ENCODE measurements at places on chromosomes 3 and 15.

DNA sequence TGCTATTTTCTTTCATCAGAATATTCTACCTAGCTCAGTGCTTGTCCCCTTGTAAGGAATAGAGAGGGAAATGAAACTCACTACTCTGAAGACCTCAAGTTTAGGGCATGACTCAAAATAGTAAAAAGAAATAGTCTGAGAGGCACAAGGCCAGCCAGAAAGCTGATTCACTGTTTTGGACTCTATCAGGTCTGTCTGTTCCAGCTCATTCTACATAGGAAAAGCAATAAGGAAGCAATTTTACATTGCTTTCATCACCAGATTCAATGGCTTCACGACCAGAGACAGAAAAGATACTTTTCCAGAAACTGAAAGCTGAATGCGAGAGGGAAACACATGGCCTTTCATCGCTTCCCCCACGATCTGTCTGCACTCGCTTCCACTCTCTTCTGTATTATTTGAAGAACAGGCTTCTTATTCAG is 276.0 kb downstream of the GBE1 start:
- no peak for DNase-seq

- no peak for DNase-seq
Measured at GRCh38 chr15:94247789-94248638, 16.7 kb downstream of the MCTP2 start.

DNA sequence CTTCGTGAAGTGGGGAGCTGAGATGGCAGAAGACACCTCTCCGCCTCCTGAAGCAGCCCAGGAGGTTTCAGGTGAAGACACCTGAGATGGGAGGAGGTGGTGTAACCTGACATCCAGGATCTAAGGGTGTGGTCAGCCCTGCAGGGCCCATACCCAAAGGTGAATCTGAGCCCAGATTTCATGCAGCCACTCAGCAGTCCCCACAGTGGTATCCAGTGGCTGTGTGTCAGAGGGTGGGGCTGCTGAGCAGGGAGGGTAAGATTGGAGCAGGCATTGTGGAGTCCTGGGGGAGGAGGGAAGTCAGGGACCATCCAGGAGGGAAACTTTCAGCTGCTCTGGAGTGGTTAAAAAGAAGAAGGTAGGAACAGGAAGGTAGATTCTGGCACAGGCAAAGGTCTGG is 46.0 kb upstream of the SMAD6 start:
- no peak for DNase-seq

DNA sequence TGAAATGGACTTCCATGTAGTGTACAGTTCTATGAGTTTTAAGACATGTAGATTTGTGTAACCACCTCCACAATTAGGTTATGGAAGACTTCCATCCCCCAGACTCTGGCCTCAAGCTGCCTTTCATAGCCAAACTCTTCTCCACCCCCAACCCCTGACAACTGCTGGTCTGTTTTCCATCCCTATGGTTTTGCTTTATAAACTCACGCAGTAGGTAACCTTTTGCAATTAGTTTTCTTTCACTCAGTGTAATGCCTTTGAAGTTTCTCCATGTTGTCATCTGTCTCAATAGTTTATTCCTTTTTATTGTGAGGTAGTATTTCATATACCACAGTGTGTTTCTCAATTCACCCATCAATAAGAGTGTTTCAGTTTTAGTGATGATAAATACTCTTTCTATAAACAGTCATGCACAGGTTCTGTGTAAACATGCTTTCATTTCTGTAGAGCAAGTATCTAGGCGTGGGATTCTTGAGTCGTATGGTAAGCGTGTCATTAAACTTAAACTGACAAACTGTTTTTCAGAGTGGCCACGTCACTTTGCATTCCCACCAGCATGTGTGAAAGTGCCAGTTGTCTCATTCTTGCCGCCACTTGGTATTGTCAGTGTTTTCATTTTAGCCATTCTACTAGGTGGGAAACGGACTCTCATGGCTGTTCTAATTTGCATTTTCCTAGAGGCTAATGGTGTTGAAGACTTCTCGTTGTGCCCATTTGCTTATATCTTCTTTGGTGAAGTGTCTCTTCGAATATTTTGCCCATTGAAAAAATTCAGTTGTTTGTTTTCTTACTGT is 47.3 kb upstream of the ALDH1A3 start:
- DNase-seq: no peak

- no peak for DNase-seq
Measured at GRCh38 chr15:90318591-90318990, 33.5 kb upstream of the ZNF774 start.

- no peak for DNase-seq
Measured at GRCh38 chr3:94373456-94373855, 310.6 kb downstream of the NSUN3 start.

- no peak for DNase-seq
Measured at GRCh38 chr15:59260090-59260489, 53.4 kb downstream of the LDHAL6B start.

GRCh38 chr3:177812492-177812891 is 615.2 kb upstream of the TBL1XR1 start:
- DNase-seq: no peak

GRCh38 chr3:11587766-11588165 is 55.9 kb downstream of the VGLL4 start:
- DNase-seq: no peak

GRCh38 chr3:108221393-108221792 is 831 bp downstream of the IFT57 start:
- DNase-seq: no peak

DNA sequence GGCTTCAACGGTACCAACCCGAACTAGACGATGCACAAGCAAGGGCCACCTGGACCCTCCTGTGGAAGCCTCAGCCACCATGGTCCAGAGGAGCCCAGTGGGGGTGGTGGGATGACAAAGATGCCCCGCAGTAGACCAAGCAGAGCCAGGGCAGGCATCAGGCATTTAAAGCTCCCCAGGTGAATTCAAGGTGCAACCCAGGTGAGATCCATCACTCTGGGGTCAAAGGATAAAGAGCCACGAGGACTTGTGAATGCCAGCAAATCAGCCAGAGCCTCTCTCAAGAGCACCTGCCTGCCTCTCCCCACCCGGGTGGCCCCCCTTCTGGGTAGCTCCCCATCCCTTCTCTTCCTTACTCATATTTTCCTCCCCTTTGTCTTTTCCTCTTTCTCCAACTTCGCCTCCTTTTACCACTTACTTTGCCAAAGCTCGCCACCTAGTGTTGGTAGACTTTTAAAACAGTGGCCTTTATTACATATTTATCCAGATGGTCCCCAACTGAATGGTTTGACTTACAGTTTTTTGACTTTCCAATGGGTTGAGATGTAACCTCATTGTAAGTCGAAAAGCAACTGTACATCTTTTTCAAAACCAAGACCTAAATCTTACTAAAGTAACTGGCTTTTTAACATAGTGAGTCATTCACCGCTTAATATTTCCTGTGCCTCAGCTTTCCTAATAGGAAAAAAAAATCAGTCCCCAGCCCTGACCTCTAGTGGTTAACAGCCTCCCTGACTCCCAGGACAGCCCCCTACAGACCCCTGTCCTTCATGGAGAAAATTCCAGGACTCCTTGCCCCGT is 18.8 kb downstream of the PLA2G4F start:
- no peak for DNase-seq

DNA sequence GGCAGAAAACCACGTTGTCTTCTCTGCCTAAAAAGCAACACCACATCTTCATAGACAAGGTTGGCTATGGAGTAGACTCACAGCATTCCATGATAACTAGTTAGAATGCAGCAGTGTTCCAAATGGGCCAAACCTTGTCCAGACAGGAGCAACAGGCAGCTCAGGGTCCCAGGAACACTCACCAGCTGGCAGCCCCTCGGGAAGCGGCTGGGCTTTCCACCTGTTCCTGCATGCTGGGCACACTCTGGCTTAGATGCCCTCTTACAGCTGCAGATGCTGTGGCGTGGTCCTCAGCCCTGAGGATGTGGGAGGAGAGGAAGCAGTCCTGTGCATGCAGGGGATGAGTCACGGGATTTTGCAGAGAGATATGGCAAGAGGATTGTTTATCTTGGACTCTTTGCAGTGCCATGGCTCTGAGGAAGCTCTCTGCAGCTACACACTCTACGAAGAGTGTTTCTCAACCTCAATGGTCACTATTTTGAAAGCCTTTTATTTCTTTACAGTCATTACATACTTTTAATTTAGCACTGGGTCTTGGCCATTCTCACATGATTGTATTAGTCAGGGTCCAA is 11.3 kb downstream of the NRROS start:
- DNase-seq: no peak

GRCh38 chr3:177441276-177441812 is 244.1 kb upstream of the TBL1XR1 start:
- DNase-seq: no peak

- no peak for DNase-seq
Measured at GRCh38 chr15:98402486-98402885, 245.9 kb upstream of the IGF1R start.

DNA sequence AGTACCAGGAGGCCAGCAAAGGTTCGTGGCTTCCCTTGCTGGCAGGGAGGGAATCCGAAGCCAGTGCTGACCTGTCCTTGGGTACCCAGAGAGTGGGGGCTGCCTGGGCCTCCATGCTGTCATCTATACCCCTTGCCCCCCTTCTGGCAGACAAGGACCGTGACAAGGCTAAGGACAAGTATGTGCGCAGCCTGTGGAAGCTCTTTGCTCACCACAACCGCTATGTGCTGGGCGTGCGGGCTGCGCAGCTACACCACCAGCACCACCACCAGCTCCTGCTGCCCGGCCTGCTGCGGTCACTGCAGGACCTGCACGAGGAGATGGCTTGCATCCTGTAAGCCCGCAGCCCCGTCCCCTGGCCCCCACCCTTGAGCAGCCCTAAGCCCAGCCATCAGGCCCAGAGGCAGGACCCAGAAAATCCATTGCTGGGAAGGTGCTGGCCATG is 2.8 kb downstream of the FES start:
- DNase-seq: no peak

- no peak for DNase-seq
Measured at GRCh38 chr3:21542656-21543379, 208.2 kb downstream of the ZNF385D start.

DNA sequence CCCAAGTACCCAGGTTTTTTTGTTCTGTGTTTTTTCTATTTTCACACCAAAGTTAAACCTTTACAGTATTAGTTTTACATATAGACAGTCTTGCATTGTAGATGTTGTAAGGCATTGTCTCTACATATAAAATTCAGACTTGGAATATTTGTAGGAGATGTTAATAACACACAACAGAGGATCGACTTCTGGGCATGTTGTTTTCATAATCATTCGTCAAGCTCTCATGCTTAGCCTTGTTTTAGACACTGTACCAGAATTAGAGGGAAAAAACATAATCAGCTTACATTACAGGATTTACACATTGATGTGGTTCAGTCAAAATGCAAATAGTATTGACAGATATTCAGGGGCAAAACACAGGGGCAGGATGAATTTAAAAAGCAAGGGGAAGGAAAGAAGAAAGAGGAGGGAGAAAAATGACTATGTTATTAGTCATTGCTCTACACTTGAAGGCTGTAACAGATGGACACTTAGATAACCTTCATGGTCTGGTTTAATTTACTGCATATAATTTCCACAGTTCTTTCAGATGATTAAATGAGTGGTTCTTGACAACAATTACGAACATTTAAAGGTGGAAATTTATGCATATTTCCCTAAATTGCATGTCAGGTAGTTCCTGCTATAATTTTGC is 7.5 kb downstream of the CMSS1 start:
- DNase-seq: no peak

GRCh38 chr3:132145833-132146232 is 111.0 kb upstream of the CPNE4 start:
- no peak for DNase-seq

DNA sequence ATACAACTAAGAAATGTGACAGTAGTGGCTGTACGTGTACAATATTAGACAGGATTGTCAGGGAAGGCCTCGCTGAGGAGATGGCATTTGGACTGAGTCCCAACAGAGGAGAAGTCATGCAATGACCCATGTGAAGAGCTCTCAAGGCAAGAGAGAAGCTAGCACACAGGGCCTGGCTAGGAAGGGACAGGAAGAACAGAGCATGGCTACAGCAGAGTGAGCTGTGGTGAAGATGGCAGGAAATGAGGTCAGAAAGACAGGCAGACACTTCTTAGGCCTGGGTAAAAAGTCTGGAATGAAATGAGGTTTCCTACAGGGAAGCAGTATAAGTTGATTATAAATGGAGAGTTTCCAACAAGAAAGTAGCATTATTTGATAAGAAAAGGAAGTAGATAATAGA is 33.2 kb upstream of the LEKR1 start:
- no peak for DNase-seq

DNA sequence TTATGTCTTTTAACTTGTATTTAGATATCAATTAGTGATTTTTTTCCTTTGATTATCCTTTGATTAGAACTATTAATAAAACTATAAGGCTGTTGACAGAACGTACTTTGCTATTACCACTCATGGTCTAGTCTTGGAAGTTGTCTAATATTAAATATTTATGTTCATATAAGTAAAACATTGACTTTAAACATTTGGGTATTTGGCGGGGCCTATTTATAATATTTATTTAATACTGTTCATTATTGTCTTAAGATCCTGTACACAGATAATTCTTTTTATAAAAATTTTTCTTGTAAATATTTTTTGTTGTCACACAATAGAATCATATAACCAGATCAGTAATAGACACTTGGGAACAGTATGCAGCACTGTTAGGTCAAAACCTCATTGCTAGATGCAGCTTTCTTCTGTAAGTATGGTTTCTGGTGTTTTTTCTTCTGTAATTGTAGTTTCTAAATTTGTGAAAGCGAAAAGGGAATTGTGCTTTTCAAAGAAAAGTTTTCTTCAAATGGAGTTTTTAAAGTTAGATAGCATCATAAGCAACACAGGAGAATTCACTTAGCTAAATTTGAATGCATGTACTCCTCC is 93.4 kb downstream of the FNDC3B start:
- DNase-seq: no peak

DNA sequence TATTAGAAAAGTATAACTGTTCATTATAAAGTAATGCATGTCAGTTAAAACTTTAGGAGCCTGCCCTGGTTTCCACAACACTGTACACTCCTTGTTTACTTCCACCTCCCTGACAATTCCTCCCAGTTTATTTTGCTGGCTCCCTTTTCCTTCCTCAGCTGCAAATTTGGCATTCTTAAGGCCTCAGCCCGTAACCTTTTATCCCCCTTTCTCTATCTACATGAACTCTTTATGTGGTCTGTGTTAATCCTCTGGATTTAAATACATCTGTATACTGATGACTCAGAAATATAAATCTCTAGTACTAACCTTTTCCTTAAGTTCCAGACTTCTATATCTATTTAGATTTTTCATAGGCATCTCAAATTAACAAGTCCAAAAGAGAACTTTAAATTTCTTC is 143.6 kb downstream of the OTOL1 start:
- no peak for DNase-seq

DNA sequence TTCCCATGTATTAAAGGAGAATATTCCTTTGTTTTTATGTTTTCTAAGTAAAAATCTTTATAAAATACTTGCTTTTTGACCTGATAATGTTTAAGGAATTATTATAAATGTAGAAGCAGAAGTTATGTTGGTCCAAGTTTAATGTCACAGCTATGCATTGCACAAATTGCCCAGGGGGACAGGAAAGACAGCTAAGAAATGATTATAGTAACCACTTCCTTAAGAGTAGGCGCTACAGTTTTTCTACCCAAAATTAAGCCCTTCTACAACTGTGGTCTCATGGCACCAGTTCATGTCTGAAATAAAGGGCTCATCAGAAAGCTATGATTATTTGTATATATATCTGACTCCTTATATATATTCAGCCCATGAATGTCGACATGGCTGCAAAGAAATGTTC is 176.4 kb downstream of the GBE1 start:
- DNase-seq: no peak

GRCh38 chr15:70251246-70251990 is 153.7 kb upstream of the TLE3 start:
- no peak for DNase-seq
